ENCODE measurements at places on chromosomes 16 and 17.

DNA sequence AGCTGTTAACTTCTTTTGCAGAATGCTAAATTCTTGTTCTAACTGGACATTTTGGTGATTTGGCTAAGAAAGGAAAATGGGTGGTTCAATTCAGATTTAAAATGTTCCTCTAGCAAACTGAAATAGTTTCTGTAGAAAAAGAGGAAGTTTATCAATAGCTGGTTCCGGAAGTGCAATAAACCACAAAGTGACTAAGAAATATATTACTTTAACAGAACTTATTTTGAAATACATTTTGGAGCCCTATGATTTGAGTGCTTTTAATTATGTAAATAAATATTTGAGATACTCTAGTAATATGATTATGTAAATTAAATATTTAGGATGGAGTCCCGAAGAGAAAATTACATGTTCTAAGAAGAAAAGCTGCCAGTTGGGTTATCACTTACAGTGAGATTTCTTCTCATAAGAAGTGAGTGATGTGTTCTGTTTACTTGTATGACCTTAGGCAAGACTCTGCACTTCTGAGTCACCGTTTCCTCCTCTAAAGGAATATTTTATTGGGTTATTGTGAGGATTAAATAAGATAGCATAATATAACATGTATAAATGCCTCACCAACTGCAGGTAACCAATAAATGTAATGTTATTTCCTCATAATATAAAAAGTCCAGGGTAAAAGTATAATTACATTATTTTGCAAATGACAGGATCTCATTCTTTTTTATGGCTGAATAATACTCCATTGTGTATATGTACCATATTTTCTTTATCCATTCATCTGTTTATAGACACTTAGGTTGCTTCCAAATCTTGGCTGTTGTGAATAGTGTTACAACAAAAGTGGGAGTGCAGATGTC, at the start of gene EVI2B:
EVI2B (minus strand) TSS at position 73 of the 800 bp plus-strand sequence. CDS start 8,445 bp downstream, outside the sequence.
- DNase-seq: peak; percentile 93

- DNase-seq: no peak
These were observed 5.1 kb downstream of the PIP4K2B start for GRCh38 chr17:38794221-38794620.

GRCh38 chr16:3112058-3112880, at the start of gene ZNF205:
TSS of gene ZNF205 (plus strand) at chr16:3112586. CDS start at chr16:3113431, 845 bp downstream.
- DNase-seq: no peak

DNA sequence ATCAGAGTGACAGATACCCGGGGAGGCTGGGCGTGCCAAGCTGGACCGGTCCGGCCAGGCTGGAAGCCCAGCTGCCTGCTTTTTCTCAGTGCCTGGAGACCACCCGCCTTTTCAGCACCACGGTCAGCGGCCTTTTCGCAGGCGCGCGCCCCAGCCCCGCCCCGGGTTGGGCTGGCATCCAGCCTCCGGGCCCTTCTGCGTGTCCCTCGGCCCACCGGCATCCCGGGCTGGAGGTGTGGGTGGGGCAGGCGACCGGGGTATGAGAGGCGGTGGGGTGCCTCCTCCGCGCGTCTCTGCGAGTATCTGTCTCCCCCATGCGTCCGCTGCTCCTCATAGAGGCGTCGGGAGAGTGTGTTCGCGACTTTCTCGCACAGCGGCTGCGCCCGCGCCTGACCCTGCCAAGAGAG, 102.5 kb downstream of the MRM1 start:
- DNase-seq: peak; percentile 80

DNA sequence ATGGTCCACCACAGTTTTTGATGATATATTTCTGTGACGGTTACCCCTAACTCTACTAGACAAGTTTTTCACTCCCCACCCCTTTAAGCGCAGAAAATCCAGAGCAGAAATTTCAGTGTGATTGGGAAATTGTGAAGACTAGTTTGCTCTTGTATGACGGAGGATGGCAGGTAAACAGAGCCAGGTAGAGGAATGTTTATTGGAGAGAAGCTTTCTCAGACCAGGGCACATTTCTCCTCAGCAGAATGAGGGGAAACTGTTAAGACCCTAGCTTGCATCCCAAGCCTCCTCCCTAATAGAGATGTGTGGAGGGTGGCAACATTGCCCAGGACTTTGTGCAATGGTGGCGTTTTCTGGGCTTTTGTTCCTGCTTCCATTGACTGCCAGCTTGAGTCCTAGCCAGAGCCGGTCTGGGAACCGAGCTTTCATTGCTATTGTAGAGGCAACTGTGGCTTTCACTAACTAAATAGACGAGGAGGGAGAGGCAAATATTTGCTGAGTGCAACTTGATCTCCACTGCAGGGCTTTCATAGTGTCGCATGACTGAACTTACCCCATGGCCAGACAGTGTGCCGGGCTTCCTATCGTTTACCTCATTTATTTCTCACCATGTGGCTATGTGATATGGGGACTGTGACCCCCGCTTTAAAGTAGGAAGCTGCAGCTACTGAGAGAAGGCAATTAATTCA, 159.6 kb upstream of the MPHOSPH6 start:
- DNase-seq: no peak

- DNase-seq: no peak
These were observed 15.0 kb downstream of the PLCD3 start for GRCh38 chr17:45117334-45117733.

- peak; percentile 14 for DNase-seq
These were observed 59.9 kb downstream of the RPH3AL start for GRCh38 chr17:292531-293382.

DNA sequence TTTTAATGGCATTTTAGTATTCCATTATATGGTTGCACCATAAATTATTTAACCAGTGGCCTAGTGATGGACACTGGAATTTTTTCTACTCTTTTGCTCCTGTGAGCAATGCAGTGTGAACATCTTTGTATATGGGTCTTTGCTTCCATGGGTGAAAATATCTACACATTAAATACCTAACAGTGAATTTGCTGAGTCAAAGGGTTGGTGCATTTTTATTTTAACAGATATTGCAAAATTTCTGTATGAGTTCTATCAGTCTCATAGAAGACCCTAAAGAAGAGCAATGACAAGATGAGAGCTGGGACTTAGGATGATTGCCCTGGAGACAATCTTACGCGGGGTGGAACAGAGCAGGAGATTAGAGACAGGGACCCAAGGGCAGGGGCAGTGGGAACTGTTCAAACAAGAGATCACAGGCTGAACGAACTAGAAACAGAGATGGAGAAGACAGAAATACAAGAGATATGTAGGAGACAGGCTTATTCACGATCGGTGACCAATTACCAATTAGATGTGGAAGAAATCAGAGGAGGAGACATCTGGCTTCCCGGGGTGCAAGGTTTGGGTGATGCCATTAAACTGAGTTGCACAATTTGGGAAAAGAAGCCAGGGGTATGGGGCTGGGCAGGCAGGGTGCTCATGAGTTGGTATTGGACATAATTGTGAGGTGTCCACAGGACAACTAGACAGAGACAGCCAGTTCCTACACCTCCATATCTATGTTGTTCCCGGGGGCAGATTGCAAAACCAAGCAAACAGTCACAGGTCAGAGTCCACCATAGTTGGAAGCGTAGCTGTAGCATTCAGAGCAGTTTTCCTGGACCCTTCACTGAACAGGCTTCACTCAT, 39.9 kb upstream of the LONP2 start:
- DNase-seq: no peak

- DNase-seq: no peak
These were observed 373.7 kb downstream of the SOX9 start for GRCh38 chr17:72494566-72494965.

GRCh38 chr17:56690441-56691291, 97.2 kb downstream of the NOG start:
- no peak for DNase-seq

- no peak for DNase-seq
These were observed 34.5 kb downstream of the USP7 start for GRCh38 chr16:8929086-8929748.

- peak; percentile 88 for DNase-seq
These were observed 16.7 kb upstream of the BAIAP2 start for GRCh38 chr17:81018044-81018802.

DNA sequence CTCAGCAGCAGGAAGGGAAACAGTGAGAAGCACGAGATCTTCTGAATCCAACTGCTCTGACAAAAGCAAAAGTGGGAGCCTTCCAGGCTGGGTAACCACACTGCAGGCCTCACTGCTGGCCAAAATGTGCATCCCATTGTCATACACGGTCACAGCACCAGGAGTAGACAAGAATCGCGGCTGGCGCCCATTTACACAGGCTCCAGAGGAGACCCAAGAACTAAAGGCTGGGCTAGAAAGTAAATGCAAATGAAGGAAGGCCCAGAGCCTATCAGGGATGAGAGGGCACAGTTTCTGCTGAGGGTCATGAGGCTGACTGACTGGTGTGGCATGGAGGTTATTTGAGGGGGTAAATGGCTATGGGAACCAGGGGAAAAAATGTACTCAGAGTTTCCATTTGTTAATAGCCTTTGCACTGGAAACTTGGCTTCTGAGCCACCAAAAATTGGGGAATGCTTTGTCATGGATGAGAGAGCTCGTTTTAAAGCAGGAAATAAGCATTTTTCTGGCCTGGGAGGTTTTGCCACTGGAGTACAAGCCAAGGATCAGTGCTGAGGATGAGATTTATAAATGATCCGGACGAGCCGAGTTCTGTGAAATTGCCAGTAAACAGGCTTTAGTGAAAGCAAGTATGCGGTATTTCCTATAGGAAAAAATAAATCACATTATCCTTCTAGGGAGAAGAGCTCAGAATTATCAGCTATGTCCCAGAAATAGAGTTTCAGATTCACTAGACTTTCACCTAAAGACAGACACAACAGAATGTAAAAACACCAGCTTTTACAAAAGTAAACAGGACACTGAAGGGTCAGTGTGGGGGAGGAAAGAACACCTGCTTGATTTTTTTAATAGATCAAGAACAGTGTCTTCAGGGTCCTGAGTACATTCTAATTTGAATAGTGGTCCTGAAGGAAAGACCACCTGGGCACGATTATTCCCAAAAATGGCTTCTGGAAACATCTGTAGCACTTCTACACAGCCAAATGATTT, 66.9 kb upstream of the GSG1L start:
- DNase-seq: peak; percentile 13

DNA sequence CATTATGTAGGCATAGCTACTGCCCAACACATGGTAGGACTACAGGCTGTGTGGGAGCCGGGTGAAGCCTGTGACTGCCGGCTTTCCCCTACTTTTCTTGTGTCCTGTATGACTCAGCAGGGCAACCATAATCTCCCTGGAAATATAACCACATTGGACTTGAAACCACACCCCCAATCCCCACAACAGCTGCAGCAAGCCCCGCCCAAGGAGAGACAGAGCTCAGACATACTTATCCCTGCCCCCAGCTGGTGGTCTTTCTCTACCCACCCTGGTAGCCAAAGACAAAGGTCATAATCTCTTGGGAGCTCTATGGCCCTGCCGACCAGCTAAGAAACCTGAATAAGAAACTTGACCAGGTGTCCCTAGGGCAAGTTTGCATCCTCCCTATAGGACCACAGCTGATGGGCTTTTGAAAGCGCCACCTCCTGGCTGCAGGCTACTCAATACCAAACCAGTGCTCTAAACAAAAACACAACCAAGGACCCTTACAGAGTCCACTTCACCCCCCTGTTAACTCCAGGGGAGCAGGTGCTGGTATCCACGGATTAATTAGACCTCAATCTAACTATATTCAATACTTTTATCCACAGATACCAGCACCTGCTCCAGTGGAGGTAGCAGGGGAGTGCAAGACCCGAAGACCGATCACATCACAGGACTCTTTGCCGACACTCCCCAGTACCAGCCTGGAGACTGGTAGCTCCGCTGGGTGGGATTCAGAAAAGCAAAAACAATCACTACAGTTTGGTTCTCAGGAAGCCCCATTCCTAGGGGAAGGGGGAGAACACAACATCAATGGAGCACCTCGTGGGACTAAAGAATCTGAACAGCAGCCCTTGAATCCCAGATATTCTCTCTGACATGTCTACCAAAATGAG, 91.2 kb downstream of the IRX5 start:
- DNase-seq: peak; percentile 27

DNA sequence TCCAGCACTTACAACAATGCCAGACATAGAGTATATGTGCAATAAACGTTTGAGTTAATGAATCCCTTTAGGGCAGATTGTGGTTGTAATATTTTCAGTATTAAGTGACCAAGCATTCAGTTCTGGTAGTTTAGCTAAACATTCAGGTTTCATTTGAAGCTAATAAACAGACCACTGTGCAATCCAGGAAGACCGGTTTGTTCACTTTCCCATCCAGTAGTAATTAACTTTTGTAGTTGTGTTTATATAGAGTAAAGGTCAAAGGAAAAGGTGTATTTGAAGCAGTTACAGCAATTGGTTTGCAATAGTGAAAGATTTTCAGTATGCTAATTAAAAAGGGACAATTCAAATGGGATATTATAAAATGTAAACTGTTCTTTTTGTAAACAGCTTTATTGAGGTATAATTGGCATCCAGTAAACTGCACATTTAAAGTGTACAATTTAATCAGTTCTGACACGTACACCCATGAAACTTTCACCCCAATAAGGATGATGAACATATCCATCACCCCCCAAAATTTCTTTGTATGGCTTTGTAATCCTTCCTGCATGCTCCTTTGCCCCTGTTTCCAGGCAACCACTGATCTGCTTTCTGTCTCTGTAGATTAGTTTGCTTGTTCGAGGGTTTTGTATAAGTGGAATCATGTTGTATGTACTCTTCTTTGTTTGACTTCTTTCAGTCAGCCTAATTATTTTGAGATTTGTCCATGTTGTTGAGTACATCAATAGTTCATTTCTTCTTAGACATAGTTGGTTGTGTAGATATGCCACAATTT, 26.3 kb downstream of the MRTFB start:
- DNase-seq: no peak

- peak; percentile 18 for DNase-seq
These were observed 31.5 kb upstream of the SHISA9 start for GRCh38 chr16:12869698-12870427.

GRCh38 chr16:87956365-87957231, 5.4 kb downstream of the BANP start:
- DNase-seq: peak; percentile 92

DNA sequence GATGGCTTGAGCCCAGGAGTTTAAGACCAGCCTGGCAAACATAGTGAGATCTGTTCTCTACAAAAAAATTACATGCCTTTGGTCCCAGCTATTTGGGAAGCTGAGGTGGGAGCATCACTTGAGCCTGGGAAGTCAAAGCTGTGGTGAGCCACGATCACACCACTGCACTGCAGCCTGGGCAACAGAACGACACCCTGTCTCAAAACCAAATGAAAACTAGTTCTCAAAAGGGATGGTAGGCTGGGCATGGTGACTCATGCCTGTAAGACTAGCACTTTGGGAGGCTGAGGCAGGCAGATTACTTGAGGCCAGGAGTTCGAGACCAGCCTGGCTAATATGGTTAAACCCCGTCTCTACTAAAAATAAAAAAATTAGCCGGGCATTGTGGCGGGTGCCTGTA, 31.1 kb downstream of the PPM1D start:
- no peak for DNase-seq
